ENCODE measurements at places on chromosomes 11 and 22.

DNA sequence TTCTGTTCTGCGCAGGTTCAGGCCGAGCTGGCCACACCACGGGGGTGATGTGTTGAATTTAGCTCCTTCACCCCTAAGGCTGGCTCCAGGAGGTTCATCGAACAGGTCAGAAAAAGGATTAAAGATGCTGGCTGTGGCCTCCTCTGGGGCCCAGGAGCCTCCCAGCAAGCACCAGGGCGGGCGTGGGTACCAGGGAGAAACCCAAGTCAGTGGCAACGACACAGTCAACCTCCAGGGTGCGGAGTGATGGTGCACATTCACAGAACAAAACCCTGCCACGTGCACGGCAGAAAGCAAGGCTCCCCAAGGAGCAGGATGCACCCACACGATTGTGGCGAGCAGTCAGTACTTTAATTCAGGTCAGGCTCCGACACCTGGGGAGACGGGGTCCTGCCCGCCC, 10.8 kb downstream of the C11orf24 start:
- no peak for DNase-seq

GRCh38 chr22:48842583-48842945, 985.1 kb downstream of the BRD1 start:
- no peak for DNase-seq

- no peak for DNase-seq
Measured at GRCh38 chr11:85718126-85718943, 32.3 kb upstream of the CCDC89 start.

DNA sequence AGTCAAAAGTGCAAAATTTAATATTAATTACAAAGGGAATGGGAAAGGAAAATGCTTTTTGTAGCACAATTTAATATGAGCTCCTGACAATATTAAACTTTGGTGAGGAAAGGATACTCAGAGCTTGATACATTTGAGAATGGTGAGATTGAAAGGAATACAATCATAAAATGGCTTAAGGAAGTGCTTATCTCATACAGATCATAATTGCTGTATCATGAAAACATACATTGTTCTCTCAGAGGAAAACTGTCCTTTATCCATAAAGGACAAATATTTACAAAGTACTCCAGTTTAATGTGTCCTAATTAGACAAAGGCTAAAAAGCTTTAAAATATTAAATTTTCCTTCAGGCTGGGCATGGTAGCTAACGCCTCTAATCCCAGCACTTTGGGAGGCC, 260.4 kb downstream of the TMEM135 start:
- no peak for DNase-seq

DNA sequence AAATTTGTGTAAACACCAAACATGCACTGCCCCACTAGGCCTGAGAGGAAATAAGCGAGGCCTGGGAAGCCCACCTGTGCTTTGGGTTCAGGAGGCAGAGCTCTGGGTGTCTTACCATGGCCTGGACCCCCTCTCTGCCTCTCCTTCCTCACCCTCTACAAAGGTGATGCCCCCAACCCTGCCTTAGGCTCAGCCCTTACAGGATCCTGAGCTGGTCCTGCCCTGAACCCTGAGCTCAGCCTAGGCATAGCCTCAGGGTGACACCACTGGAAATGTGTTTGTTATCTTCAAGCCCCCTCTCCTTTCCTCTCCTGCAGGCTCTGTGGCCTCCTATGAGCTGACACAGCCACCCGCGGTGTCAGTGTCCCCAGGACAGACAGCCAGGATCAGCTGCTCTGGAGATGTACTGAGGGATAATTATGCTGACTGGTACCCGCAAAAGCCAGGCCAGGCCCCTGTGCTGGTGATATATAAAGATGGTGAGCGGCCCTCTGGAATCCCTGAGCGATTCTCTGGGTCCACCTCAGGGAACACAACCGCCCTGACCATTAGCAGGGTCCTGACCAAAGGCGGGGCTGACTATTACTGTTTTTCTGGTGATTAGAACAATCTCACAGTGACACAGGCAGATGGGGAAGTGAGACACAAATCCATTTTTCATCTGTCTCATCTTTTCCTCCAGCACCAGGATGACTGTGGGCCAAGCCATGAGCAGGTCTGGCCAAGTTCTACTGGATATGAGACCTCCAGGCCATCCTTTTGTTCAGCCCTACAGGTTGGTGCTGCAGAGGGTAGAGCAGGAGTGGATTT, 117.8 kb downstream of the GGTLC2 start:
- no peak for DNase-seq
